Right lobe of liver (tissue), 6 donors: ENCODE measurements at places on chromosomes 1 and 21.

GRCh38 chr21:34336245-34336644 lies 27.6 kb upstream of the KCNE2 start:
- no peak for DNase-seq

DNA sequence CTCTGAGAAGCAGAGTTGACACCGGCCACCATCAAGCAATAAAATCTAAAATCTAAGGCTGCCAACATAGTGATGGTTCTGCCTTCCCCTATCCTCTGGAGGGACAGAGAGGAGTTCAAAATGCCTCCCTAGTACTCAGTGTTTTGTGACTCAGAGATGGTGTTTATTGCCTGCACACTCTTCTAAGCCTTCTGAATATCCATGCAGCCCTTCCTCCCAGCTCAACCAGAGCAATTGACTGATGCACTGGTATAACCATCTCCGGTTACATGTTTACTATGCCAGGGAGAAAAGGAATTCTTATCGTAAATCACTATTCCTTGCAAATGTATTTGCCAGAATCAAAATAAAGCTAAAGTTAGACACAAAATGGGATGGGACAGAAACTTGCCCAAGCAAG lies 132.9 kb upstream of the RAB4A start:
- no peak for DNase-seq

DNA sequence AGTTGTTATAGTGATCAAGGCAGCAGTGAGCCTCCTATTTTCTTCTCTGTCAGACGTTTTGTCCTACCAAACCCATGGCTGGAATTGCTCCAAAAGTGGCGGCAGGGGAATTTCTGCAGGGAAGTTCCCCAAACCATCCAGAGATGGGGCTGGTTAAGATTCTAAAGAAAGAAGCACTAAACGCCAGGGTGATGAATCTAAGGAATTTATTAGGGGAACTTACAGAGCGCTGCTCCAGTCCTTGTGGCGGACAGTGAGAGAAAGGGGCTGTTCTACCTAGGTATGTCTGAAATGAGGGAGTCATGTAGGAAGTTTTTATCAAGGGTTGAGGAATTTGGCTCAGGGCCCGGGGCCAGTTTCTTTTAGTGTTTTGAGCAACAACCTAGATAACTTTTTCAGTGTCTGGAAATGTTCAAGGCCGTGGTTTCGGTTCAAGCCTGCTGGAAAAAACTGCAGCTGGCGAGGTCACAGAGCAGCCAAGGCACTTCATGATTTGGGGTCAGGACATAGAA lies 222.4 kb upstream of the B3GALT2 start:
- no peak for DNase-seq

- peak; percentile 52 for DNase-seq
These were observed 40.1 kb downstream of the SYT6 start for GRCh38 chr1:114113411-114114184.

GRCh38 chr1:10782491-10783244 lies 13.8 kb downstream of the CASZ1 start:
- no peak for DNase-seq

- no peak for DNase-seq
These were observed 10.1 kb upstream of the EFNA1 start for GRCh38 chr1:155117610-155118009.

DNA sequence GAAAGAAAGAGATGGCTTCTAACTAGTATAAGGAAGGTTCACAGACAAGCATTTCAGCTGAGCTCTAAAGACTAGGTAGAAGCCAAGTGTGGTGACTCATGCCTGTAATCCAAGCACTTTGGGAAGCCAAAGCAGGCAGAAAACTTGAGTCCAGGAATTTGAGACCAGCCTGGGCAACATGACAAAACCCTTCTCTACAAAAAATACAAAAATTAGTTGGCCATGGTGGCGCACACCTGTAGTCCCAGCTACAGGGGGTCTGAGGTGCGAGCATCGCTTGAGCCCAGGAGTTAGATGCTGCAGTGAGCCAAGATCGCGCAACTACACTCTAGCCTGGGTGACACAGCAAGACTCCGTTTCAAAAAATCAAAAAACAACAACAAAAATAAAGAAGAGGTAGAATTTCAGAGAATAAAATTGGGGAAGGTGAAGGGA lies 27.8 kb downstream of the FBXO42 start:
- no peak for DNase-seq

GRCh38 chr1:215833941-215834729 lies 267.0 kb downstream of the KCTD3 start:
- no peak for DNase-seq

DNA sequence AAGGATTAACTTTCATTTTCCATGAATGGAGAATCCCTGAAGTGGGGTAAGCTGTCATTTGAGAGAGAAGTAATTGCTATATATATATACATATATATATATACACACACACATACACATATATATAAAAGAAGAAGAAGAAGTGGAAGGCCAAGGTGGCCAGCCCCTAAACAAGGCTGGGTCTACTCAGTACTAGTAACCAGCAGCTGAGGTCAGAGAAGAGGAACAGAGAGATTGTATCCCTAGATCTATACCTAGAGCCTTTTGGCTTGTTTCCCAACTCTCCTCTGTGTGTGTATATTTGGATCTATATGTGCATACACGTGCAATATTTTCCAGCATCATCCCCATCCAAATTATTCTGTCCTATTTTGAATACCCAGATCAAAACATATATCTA lies 5.2 kb downstream of the TNFSF4 start:
- DNase-seq: no peak

DNA sequence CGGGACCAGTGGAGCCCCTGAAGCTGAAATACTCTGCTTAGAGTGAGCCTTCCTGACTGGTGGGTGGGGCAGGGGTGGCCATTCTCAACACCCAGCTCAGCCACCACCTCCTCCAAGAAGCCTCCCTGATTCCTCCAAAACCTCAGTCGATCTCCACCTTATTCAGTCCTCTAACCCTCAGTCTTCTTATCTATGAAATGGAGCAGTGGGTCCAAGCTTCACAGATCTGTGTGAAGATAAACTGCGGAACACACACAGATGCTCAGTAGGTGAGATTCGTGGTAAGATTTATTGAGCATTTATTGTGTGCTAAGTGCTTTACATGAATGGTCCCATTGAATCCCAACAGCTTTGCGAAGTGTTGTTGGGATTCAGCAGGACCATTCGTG lies 93.1 kb upstream of the RUNX3 start:
- no peak for DNase-seq

DNA sequence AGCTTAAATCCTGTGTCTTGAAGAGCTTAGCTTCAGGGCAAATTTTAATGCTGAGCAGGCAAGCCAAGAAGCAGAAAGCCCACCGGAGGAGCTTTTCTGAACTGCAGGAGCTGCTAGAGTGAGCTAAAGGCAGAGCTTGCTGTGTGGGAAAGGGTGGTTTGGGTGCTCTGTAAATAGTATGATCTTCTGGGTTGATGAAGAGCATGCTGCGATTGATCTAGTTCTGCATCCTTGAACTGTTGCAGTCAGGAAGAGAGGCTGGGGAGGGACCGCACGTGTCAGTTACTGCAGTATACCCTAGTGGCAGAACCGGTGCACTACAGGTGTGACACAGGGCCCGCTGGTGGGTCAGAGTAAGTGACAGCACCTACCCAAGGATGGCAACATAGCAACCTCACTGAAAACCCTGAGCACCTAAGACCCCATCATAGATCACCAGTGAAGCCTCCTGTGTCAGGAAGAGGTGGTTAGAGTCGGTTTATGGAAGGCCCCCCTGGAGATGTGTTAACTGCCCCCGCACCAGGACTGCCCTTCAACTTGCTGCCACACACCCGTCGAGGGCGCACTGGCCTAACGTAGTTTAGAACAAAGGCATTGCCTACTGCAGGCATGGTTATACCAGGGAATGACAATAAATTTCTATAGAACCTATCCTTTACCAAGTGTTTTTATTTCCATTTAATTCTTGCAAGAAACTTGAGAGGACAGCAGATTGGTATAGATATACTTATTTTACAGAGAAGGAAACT lies 146.0 kb upstream of the KIAA0040 start:
- DNase-seq: peak; percentile 23

DNA sequence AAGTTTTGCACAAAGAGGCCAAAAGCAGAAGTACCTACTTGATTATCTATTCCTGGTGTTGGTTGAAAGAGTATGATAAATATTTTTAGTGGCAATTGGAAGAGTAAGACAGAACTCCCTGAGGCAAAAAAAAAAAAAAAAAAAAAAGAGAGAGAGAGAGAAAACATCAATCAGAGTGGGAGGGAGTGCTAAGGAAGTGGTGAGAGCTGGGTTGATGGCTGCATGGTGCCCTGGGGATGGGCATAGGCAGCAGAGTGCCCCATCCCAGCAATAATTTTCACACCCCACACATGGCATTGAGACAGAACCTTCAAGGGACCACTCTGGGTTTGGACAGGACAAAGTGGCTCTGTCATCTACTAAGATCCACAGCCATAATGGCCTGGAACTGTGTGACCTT lies 59.4 kb upstream of the FAM20B start:
- DNase-seq: no peak
